ENCODE measurements at places on chromosomes 16 and 17.

- DNase-seq, result no peak
Measured at GRCh38 chr17:72782985-72783701, 309.3 kb downstream of the SLC39A11 start.

DNA sequence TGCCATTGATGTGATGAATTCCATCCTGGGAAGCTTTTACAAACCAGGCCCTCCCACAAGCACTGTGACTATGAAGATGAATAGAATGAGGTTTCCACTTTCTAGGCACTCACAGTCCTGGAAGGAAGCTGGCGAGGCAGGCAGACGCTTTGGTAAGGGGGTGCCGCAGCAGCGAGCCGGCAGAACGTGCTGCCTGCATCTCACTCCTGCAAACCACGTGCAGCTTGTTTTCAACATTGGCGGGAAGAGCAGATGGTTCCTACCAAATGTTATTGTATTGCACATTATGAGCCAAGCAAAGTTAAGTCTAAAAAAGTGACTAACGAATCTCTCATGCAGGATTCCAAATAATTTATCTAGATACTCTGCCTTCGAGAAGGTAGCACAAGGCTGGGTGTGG lies 3.7 kb upstream of the DNAI2 start:
- DNase-seq, result no peak

GRCh38 chr17:1552932-1553331 lies 9.7 kb downstream of the PITPNA start:
- DNase-seq, result no peak

- DNase-seq, result no peak
Measured at GRCh38 chr16:86798247-86799041, 220.1 kb downstream of the FOXL1 start.

DNA sequence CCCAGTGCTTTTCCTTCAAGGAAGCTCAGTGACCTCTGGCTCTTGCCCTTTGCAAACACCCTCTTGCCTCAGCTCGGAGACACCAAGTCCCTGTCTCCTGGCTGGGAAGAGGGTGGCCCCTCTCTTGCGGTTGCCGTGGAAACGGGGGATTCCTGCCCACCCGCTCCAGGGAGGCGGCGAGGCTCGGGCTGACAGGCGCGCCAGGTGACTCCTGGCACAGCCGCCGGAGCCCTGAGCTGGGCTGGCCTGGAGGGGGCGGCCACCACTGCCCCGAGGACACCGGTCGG lies 71.4 kb downstream of the ABR start:
- DNase-seq, result no peak

- no peak for DNase-seq
Measured at GRCh38 chr16:88977812-88978607, 1.0 kb upstream of the CBFA2T3 start.

DNA sequence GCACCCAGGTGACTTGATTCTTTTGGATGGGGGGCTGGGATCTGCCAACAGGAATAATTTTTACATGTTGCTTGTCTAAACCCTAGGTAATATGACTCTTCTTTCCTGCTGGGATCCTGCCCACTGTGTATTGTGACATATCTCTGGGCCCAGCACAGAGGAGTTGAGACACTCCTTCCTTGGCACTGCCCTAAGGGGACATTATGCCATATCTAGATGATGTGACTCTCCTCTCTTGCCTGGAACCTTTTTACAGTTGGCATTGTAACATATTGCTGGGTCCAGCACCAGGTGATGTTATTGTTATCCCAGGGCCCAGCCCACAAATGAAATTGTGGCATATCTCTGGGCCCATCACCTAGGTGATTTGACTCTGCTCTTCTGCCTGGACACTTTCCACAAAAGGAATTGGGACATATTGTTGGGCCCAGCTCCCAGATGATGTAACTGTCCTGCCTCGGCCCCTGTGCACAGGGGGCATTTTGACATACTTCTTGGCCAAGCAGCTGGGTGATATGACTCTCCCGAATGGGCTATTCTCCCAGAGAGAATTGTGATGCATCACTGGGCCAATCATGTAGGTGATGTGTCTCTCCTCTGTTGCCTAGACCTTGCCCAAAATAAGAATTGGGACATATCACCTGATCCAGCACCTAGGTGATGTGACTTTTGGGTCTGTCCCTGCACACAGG lies 1837.7 kb downstream of the TP53TG3F start:
- DNase-seq, result no peak

DNA sequence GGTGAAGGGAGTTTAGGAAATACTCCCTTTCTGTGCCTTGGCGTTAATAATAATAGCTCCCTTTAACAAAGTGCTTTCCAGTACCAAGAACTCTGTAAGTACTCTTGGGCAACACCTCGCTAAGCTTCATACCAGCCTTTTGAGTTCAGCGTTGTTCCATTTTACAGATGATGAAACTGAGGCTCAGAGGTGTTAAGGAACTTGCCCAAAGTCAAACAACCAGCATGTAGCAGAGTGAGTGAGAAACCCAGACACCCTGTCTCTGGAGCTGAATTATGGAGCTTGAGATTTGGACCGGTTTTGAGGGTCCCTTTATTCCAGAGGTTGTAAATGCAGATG lies 607 bp downstream of the KATNIP start:
- no peak for DNase-seq

Data from KBM-7 (cell line).